Endodermal cell (in vitro differentiated cells): ENCODE measurements at places on chromosomes 6 and 20.

DNA sequence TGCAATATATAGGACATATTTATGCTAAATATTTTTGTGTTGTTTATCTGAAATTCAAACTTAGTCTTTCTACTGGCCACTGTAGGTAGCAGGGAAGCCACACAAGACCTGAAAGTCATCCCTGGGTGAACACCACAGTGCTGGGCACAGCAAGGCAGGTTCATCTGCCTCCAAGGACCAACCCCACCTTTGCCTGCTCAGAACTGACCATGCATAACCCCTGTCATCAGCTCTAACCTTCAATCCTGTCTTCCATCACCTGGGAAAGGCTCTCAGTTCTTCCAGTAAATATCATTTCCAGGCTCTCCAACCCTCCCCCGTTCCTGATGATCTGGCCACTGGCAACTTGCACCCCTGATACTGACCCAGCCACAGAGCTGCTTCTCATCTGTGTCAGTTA is 32.7 kb upstream of the CST7 start:
- DNase-seq, result no peak

DNA sequence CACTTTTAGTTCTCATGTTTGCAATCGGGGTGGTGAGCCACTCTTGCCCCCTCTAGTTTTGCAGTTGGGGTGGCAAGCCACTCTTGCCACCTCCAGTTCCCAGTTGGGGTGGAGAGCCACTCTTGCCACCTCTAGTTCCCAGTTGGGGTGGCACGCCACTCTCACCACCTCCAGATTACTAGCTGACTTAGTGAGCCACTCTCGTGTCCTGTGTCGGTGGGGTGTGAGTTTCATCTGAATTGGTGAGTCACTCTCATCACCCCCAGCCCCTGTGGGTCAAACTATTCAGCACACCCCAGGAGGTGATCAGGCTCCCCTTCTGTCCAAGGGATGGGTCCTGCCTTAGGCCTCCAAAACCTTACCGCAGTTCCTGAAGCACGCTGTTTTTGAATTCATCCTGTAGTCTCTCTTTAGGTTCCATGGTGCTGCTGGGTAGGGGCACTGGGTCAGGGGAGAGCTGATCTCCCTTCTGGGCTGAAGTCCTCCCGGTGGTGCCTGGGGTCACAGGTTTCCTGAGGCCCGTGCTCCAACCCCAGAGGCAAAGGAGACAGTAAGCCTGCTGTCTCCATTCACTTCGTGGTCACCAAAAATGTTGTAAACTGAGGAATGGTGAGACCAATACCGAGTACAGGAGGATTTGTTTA is 224.2 kb upstream of the SYNCRIP start:
- peak; percentile 52 for DNase-seq

GRCh38 chr6:12327391-12327790 is 37.2 kb downstream of the EDN1 start:
- DNase-seq, result no peak

GRCh38 chr6:113414511-113414910 is 442.6 kb upstream of the MARCKS start:
- no peak for DNase-seq

GRCh38 chr20:31617432-31618104 is 12.5 kb downstream of the ID1 start:
- no peak for DNase-seq

DNA sequence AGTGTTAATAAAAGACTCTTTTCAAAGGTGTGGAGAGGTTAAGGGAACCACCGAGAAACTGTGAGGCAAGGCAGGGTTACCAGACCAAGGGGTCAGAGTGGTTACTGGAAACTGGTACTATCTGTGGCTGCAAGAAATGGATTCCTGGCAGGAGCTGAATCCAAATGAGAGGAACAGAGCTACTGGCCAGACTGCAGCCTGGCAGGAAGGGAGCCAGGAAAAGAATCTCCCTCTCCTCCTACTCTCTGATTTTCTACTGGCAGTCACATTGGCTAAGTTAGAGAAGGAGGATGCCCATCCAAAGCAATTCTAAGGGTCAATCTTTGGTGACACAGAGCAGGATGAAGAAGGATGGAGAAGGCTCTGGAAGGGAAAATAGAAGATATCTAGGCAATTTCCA is 211.5 kb downstream of the GRM1 start:
- no peak for DNase-seq

DNA sequence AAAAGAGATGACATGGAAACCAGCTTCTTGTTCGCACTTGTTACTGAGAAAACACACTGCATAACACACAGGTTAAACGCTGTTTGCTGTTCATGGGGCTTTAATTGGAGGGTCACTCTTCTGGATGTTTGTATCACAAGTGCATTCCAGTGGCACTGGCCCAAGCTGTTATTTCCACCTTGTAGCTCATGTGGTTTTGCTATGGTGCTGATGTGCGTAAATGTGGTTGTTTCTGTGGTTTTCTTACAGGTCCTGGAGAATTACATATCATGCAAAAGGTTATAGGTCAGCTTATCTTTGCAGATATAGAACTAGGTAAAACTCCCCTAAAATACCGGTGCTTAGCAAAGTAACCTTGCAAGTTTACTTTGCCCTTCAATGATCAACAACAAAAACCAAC is 89.3 kb upstream of the AHI1 start:
- DNase-seq, result no peak

- DNase-seq, result no peak
Measured at GRCh38 chr20:55140631-55141030, 665.2 kb downstream of the DOK5 start.

DNA sequence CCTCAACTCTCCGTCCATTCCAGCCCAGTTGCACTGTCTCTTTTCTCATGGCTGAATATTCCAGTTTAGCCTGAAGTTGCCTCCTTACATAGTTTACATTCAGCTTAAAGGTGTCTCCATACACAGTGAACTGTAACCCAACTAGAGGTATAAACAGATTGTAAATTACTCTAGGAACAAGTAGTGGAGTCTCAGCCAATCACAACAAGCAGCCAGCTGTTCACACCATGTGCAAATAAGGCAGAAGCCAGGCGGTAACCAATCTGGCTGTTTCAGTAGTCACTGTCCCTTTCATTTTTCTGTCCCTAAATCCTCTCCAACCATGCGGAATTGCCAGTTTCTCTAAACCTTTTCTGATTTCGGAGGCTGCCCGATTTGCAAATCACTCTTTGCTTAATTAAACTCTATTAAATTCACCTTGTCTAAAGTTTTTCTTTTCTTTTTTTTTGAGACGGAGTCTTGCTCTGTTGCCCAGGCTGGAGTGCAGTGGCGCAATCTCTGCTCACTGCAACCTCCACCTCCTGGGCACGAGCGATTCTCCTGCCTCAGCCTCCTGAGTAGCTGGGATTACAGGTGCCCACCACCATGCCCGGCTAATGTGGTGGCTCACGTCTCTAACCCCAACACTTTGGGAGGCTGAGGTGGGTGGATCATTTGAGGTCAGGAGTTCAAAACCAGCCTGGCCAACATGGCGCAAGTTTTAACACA is 37.6 kb upstream of the GFOD1 start:
- DNase-seq, result no peak

DNA sequence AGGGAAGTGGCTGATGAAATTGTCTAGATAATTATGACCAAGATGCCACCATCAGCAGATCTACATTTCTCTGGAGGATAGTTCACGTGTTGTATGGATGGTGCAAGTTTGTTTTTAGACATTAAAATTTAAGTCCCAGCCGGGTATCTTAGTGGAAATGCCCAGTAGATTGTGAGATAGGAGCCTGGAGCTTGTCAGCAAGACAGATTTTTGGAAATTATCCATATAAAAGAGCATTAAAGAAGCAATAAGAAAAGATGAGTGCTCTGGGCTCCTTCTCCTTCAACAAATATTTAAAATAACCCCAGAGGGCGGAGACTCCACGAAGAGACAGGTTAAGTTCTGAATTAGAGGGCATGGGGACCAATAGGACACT is 47.6 kb upstream of the SMLR1 start:
- no peak for DNase-seq

- DNase-seq, result no peak
Measured at GRCh38 chr20:21613512-21613911, 92.0 kb upstream of the PAX1 start.

GRCh38 chr20:63822276-63822696 is 8.8 kb downstream of the ZBTB46 start:
- DNase-seq, result no peak

DNA sequence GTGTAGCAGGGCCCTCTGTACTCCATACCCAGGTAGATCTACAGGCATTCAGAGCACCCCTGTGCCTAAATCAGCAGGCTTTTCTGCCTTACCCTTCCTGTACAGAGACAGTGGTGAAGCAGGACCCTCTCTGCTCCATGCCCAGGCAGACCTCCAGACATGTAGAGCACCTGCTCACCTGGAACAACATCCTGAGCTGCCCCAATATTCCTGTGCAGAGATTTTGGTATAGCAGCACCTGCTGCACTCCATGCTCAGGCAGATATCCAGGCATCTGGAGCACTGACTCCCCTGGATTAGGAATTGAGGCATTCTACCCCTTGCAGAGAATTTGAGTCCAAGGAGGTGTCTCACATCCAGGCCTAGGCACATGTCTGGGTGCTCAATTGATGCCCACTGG is 12.6 kb upstream of the CST1 start:
- no peak for DNase-seq

DNA sequence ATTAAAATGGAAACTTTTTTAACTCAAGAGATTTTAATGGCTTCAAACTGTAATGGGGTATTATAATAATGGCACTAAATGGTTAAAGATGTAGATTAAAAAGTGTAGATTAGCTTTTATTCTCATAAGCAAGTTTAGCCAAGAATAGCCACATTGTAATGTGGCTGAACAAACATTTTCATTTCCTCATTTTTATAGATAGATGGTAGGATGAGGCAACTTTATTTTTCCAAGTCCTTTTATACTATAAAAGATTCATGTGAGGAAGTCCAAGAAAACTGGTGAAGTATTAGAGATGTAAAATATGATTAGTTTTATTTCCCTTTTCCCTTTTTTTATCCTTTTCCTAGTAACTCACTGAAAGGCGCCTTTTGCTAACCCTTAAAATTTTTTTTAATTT is 88.8 kb downstream of the ATRN start:
- no peak for DNase-seq

GRCh38 chr6:4324746-4325145 is 189.4 kb upstream of the ECI2 start:
- no peak for DNase-seq

- no peak for DNase-seq
Measured at GRCh38 chr20:36919715-36920333, 31.7 kb downstream of the SAMHD1 start.

- peak; percentile 81 for DNase-seq
Measured at GRCh38 chr20:32585011-32585585, at the start of gene NOL4L. TSS of gene NOL4L (minus strand) at chr20:32585333. CDS start at chr20:32584890, 443 bp downstream.

DNA sequence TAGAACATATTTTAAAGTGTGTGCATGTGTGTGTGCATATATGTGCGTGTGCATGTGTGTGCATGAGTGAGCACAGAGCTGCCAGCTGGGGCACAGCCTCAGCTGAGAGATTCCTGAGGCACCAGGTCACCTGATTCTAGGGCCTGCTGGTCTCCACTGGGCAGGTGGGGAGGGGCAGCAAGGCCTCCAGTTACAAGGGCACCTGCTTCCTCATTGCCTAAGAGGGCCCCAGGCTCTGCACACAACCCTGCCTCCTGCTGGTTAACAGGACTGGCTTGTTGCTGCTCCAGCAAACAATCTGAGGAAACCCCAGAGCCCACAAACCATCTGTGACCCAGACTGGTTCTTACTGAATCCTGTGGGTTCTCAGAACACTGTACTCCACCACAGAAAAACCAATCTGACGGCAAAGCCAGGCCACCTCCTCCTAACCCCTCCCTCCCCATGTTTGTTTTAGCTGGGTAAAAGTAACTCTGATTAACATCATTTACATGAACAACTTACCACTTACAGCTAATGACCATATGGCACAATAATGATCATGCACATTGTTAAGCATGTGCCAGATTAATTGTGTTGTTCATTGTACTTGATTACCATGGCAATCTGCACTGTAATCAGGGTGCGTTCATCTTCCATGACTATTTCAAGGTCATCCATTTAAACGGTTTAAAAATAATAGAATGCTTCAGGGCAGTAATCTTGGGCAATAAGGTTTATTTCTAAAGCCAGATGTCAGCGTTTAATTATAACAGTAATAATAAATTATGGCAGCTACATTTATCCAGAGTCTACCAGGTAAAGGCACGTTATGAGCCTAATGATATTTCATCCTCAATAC is 23.1 kb upstream of the UBE2J1 start:
- DNase-seq, result peak; percentile 94

DNA sequence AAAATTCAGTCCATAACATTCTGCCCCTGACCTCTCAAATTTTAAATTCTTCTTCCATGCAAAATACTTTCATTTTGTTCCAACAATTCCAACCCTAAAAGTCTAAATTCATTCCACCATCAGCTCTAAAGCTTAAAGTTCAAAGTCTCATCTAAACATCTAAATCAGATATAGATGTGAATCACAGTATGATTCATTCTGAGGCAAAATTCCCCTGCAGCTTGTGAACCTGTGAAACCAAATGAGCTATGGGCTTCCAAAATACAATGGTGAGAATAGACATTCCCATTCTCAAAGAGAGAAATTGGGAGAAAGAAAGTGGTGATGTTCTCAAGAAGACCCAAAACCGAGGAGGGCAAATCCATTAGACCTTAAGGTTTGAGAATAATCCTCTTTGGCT is 309.8 kb downstream of the HIVEP2 start:
- DNase-seq, result no peak

GRCh38 chr6:73200735-73201134 is 24.6 kb downstream of the KHDC1L start:
- DNase-seq, result no peak

GRCh38 chr6:77740380-77740779 is 87.5 kb downstream of the MEI4 start:
- DNase-seq, result no peak

- DNase-seq, result no peak
Measured at GRCh38 chr6:17240803-17241500, 40.2 kb upstream of the RBM24 start.

DNA sequence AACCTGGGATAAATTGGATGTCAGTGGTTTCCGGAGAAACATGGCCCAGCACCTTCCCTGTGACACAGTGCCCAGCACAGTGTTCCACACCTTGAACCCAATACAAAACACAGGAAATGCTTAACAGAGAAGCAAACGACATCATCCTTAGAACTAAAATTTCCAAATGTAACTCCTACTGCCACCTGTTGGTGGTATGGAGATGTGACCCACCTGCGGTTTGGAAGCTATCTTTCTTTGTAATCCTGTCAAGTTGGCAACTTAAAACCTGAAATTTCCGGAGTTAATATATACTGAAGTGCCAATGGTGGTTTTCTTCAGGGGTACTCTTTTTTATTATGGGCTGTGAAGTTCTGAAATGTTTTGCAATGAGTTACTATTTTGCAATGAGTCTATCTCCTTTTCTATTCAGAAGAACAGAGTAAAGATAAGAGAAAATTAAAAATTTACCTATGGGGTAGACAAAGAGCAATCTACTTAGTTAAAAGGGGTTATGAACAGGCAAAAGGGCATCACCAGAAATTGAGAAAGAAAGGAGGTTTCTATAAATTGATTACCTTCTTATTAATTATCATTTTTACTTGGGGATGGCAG is 658.8 kb downstream of the PTPRT start:
- peak; percentile 62 for DNase-seq

DNA sequence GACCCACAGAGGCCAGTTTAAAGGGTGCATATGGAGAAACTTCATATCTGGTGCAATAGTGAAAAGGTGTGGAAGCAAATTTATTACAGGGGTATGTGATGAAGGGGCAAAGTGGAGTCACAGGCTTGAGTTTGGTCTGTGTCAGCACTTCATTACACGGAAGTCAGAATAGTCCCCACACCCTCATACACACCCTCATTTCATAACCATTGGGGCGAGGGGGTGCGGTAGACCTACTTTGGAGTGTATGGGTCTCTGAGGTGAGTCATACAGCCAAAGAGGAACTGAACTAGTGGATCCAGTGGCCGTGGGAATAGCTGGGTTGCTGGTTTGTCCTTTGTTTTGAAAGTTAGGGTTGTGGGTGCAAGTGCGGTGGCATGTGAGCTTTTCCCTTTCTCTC is 3.3 kb downstream of the TM9SF4 start:
- DNase-seq, result no peak
